Nephron progenitor cell (in vitro differentiated cells): ENCODE measurements at places on chromosomes 3 and 15.

DNA sequence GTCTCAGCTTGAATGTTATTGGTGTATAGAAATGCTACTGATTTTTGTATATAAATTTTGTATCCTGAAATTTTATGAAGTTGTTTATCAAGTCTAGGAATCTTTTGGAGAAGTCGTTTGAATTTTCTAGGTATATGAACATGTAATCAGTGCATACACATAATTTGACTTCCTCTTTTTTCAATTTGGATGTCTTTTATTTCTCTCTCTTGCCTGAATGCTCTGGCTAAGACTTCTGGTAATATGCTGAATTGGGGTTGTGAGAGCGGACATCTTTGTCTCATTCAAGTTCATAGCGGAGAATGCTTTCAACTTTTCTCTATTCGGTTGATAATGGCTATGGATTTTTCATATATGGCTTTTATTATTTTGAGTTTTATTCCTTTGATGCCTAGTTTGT lies 100.9 kb upstream of the MCTP2 start:
- H3K4me3 ChIP-seq: no peak overlapping the region
- no peaks in the 10 kb centered on the region for H3K4me1 ChIP-seq
- H3K27ac ChIP-seq: no peak overlapping the region
- no peak for DNase-seq

DNA sequence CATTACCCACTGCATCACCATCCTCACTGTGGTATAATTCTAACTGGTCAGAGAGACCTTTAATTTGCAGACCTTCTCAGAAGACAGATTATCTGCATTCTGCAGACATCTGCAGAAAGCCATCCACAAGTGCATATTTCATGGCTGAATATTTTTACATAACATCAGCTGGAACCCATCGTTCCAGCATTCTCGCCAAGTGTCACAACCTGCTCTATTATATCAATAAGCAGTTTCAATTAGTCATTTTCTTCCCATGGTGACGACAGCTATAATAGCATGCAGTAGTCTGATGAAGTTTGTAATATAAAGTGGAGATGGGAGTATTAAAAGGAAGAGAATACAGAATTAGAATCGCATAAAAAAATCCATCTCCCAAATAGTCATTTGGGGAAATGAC lies 334.7 kb downstream of the FHIT start:
- H3K27me3 ChIP-seq: peaks cover 11% of the 10 kb centered on the region
- no peak for DNase-seq
- no peak overlapping the region for H3K4me3 ChIP-seq
- no peak overlapping the region for H3K27ac ChIP-seq
- peaks cover 11% of the 10 kb centered on the region for H3K36me3 ChIP-seq
- peaks cover 4% of the 10 kb centered on the region for H3K4me1 ChIP-seq

DNA sequence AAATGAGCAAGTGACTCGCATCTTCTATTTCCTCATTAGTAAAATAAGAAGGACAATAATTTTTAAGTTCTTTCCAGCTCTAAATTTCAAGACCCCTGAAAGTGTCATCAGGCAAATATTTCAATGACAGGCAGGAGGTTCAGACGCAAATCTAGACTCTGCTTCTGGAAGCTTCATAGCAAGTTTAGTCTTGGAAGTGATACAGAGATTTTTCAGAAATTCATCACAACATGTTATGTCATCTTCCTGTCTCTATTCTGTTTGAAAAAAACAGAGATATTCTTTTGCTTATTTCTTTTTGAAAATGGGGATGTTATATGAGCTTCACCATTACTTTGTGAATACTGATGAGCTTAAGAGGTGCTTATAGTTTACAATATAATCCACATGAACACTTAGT lies 74.0 kb downstream of the C3orf85 start:
- no peak for DNase-seq
- H3K4me1 ChIP-seq: no peaks in the 10 kb centered on the region
- no peak overlapping the region for H3K4me3 ChIP-seq
- H3K36me3 ChIP-seq: no peaks in the 10 kb centered on the region

GRCh38 chr3:105691053-105691452 lies 177.8 kb downstream of the CBLB start:
- H3K4me1 ChIP-seq: no peaks in the 10 kb centered on the region
- peaks cover 31% of the 10 kb centered on the region for H3K36me3 ChIP-seq
- H3K4me3 ChIP-seq: no peak overlapping the region
- H3K27ac ChIP-seq: no peak overlapping the region

DNA sequence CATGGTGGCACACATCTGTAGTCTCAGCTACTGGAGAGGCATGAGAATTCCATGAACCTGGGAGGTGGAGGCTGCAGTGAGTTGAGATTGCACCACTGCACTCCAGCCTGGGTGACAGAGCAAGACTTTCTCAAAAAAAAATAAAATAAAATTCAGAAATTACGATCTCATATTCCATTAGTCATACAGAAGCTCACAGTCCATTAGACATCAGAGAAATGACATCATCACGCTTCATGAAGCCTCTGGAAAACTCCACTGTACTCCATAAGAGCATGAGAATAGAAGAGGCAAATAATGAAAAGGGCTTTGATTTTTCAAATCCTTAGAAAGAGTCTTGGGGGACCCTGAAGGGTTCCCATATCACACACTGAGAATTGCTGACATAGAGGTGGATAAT lies 145.0 kb upstream of the MITF start:
- H3K4me3 ChIP-seq: no peak overlapping the region
- DNase-seq: no peak
- H3K27ac ChIP-seq: no peak overlapping the region
- no peaks in the 10 kb centered on the region for H3K4me1 ChIP-seq
- no peaks in the 10 kb centered on the region for H3K36me3 ChIP-seq

DNA sequence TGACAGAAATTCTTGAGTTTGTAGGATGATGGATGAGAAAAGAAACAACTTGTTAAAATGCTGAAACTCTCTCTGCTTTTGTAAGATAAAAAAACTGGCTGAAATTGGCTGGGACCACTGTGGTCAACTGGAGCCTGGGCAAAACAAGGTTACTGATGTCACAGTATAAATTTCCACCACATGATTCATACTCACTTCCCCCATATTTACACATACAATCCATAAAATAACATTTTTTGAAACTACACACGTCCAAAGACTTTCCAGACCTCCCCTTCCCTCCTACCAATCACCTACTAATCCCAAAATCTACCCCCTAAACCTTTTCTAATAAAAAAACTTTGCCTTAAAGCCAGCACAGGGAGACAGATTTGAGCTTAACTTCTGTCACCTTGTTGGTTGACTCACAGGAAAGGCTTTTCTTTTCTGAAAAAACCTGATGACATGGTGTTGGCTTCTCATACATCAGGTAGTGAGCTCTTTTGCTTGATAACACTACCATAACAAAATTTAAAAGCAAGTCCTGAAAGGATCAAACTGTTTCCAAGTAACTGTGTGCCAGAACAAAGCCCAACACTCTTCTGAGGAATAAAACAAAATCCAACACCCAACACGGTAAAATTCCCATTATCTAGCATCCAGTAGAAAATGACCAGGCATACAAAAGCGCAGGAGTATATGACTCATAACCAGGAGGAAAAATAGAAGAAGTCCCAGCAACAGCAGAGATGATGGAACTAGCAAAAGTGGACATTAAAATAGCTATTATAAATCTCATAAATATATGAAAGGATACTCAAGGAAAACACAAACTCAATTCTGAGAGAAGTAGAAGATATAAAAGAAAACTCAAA lies 87.3 kb upstream of the SNRK start:
- H3K27me3 ChIP-seq: peaks cover 11% of the 10 kb centered on the region
- no peak overlapping the region for H3K27ac ChIP-seq

DNA sequence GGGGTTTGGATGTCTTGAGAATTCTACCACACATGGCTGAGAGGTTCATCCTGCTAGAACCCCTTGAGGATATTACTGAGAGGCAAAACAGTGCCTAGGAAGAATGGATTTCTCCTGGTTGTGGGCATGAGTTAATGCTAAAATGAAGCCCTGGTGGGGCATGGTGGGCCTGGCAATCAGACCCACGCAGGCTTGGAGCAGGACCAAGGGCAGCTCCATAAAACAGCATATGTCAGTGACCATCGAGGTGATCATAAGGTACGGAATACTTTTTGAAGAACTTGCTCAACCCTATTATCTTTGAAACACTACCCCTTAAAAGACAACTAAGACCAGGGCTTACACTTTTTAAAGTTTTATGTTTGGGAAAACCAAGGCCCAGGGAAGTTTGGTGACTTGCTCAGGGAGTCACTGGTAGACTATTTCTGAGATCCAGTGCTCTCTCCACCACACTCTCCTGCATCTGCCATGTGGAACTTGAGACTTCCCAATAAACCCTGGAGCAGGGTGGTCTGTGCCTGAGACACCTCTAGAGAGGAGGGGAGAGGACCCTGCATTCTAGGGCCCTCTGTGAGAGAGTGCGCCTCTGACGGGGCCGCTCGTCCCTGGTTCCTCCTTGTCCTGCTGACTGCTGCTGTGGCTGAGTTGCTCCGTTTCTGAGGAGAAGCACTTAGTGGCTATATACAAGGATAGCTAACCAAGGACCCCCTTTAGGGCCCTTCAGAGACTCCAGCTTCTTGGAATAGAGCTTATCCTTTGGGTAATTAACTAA lies 28.0 kb upstream of the TIMP4 start:
- DNase-seq: no peak
- H3K36me3 ChIP-seq: no peaks in the 10 kb centered on the region
- no peak overlapping the region for H3K4me3 ChIP-seq
- peaks cover 55% of the 10 kb centered on the region for H3K4me1 ChIP-seq

DNA sequence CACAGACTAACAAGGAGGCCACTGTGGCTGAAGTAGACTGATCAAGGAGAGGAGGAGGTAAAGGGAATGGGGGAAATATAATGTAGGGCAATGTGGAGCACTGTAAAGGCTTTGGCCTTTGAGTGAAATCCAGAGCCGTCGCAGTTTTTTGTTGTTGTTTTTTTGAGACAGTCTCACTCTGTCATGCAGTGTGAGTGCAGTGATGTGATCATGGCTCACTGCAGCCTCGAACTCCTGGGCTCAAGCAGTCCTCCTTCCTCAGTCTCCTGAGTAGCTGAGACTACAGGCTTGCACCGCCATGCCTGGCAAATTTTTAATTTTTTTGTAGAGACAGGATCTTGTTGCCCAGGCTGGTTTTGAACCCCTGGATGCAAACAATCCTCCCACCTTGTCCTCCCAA lies 32.2 kb downstream of the PPP4R2 start:
- H3K36me3 ChIP-seq: peaks cover 87% of the 10 kb centered on the region
- no peak overlapping the region for H3K4me3 ChIP-seq

DNA sequence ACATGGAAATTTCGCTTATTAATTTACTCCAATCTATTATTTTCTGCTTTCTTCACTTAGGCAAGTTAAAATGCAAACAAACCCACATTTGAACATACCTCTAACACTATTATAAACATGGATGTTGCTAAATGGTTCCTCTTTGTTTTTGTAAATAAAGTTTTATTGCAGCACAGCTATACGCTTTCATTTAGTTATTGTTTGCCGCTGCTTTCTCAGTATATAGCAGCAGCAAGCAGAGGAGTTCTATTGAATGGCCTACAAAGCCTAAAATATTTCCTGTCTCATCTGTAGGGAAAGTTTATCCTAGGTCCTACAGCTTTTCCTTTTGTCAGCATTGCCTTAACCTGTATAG lies 7.9 kb upstream of the CHD2 start:
- H3K27ac ChIP-seq: no peak overlapping the region
- peaks cover 28% of the 10 kb centered on the region for H3K4me1 ChIP-seq
- peaks cover 95% of the 10 kb centered on the region for H3K36me3 ChIP-seq

DNA sequence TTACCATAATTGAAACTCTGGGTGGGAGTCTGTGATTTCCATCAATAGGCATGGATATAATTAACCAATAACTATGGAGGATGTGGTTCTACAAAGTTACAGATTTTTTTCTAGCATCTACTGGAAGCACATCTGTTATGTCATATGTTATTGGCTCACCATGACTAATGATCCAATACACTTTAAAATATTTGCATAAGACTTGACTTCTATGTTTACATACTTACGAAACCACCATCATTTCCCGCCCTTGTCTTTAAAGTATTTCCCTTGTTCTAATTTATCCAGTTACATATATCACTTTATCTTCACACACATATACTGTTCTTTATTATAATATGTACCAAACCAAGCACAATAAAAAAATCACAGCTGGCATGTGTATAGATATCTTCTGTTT lies 380.3 kb upstream of the CBLB start:
- no peaks in the 10 kb centered on the region for H3K27me3 ChIP-seq
- no peak overlapping the region for H3K4me3 ChIP-seq
- no peak for DNase-seq
- H3K4me1 ChIP-seq: no peaks in the 10 kb centered on the region
- H3K27ac ChIP-seq: no peak overlapping the region
- peaks cover 8% of the 10 kb centered on the region for H3K36me3 ChIP-seq

DNA sequence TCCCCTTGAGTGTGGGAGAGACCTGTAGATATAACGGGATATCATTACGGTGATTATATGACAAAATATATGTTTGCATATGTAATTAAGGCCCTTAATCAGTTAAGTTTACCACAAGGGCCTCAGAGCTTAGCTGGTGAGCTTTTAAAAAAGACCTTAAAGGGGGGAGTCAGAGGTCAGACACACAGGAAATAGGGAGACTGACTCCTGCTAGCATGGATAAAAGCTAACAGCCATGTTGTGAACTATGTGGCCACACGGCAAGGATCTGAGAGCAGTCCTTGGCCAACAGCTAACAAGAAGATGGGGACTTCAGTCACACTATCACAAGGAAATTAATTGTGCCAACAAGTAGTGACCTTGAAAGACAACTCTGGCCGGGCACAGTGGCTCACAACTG lies 3.1 kb downstream of the STAG1 start:
- peak overlapping the region; percentile 100 for H3K27ac ChIP-seq
- peak overlapping the region; percentile 90 for H3K4me3 ChIP-seq
- peaks cover 29% of the 10 kb centered on the region for H3K36me3 ChIP-seq

DNA sequence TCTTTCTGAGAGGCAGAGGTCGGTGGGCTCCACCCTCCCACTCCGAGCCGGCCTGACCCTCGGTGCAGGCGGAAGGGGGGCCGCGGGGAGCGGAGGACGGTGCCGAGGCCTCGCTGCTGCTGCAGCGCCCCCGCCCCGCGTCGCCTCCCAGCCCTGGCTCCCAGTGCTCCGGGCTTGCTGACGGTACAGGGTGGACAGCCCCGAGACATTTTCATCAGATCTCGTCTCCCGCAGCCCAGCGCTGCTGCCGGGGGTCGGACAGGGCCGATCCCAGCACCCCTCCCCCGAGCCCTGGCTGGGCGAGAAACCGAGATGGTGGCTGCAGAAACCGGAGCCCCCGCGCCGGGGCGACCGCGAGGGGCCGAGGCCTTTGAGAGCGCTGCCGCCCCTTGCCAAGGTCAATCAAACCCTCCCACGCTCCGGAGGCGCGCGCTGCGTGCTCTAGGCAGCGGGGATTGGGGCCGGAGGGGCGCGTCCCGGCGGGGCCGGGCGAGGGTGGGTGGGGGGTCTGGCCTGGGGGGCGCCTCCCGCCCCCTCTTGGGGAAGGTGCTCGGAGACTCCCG lies 42.5 kb downstream of the EPHB3 start:
- peaks cover 72% of the 10 kb centered on the region for H3K4me1 ChIP-seq
- DNase-seq: peak; percentile 82
- no peak overlapping the region for H3K27ac ChIP-seq
- no peaks in the 10 kb centered on the region for H3K36me3 ChIP-seq
- H3K27me3 ChIP-seq: peaks cover 36% of the 10 kb centered on the region

DNA sequence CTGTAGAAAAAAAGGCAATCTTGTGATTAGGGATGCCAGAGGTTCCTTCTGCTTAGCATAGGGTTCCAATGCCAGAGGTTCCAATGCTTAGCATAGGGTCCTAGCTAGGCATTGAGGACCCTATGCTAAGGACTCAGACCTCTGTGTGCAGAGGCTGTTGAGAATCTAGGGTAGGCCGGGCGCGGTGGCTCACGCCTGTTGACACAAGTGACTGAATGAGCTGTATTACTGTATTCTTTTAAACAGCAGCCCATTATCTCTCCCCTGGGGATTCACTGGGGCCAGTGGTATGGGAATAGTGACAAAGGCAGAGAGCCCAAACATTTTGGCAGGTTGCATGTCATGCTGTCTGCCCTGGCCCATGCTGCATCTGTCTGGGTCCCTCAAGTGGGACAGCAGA lies 16.2 kb downstream of the PAK6 start:
- no peak overlapping the region for H3K4me3 ChIP-seq
- no peak for DNase-seq
- no peaks in the 10 kb centered on the region for H3K36me3 ChIP-seq
- no peak overlapping the region for H3K27ac ChIP-seq
